LHCN-M2 (cell line): ENCODE measurements at places on chromosomes 7 and 10.
A peak's percentile ranks its signal among the peaks of the same experiment; 100 is the strongest.

- peak; percentile 76 for DNase-seq
These were observed 28.7 kb upstream of the KMT2C start for GRCh38 chr7:152464312-152465118.

DNA sequence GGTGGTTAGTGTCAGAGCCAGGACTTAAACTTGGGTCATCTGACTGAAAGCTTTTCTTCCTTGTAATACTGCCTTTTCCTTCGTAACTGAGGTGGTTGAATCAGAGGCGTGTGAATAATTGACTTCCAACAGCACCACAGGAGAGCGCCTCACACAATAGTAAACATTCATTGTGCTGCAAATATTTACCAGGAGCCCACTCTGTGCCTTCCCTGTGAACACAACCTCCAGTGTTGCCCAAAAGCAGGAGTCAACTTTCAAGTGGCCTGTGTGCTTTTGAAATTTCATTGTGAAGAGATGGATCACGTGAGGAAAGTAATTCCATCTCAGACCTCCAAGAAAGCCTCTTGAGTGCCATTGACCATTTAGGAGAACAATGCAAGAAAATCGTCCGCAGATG lies 60.2 kb downstream of the ADRA2A start:
- no peak for DNase-seq

DNA sequence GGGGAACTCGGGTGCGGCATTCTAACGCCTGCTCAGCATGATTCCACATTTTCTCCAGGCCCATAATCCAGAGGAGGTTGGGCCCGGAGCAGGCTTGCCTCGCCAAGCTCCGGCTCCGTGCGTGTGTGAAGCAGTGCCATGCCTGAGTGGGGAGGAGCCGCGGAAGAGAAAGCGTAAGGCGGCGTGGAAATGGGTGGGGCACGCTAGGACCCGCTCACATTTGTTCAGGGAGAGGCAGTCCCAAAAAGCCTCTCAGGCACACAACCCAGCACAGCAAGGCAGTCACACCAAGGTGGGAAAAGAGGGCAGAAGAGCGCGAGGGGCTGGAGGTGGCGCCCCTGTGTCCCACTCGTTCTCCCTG lies 695 bp upstream of the VDAC2 start:
- peak; percentile 78 for DNase-seq

GRCh38 chr10:71138166-71138830 lies 74.1 kb upstream of the UNC5B start:
- DNase-seq: no peak
